Activated T-cell treated with anti-CD3 and anti-CD28 coated beads, Interleukin-2, amount 50 U/mL, for 72 hours (primary cell): ENCODE measurements at places on chromosomes 2 and 18. TPM values are rescaled to one million over a fixed set of nuclear protein-coding genes. Genes with fewer than 3 reads are reported as not detected.

DNA sequence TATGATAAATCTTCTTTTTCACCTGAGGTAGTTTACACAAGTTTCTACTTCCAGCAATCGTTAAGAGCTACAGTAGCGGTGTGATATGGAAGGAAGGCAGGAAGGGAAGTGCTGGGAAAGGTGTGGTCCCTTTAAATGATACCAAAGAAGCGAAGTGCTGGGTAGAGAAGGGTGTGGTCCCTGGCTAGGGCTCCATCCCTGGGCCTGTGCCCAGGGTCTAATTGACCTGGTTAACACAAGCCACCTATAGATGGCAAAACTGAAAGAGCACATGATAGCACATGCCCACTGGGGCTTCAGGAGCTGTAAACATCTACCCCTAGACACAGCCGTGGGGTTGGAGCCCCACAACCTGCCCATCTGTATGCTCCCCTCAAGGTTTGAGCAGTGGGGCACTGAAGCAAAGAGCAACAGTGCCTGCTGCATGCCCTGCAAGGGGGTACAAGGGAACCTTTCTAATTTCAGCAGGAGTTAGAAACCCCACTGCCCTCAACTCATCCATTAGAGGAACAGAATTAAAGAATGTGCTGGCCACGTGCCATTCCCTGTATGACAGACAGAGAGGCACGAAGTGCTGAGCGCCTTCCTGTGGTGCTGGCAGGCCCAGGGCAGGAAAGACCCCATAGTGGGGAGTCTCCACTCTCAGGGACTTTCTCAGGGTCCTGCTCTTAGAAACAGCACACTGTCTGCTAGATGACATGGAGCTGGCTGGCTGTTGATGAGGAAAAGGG is 153.1 kb upstream of the LMAN1 start:
- DNase-seq: no peak

DNA sequence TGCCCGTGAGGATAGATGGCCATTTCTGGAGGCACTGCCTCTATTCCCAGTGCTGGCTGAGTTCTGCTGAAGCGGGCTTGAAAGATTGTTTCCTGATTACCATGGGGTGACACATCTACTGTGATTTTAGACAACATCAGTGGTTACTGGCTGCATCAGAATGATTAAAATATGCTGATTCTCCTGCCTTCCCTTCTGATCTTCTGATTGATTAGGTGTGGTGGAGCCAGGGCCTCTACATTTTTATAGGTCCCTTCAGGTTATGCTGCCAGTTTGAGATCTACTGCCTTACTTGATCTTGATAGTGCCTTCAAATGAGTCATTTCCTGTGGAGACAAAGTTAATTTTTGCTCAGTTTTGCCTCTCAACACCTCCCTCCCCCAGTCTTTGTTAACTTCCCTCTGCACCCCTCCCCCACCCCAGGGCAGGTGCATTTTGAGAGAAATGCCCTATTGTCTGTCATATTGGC is 31.6 kb upstream of the SNORC start:
- DNase-seq: peak; percentile 58

GRCh38 chr2:159860581-159861310 is 62.7 kb upstream of the CD302 start:
- no peak for DNase-seq

Gene LRRTM1
- not detected for total RNA-seq

Gene IL1R1
- total RNA-seq: 14.3 TPM

DNA sequence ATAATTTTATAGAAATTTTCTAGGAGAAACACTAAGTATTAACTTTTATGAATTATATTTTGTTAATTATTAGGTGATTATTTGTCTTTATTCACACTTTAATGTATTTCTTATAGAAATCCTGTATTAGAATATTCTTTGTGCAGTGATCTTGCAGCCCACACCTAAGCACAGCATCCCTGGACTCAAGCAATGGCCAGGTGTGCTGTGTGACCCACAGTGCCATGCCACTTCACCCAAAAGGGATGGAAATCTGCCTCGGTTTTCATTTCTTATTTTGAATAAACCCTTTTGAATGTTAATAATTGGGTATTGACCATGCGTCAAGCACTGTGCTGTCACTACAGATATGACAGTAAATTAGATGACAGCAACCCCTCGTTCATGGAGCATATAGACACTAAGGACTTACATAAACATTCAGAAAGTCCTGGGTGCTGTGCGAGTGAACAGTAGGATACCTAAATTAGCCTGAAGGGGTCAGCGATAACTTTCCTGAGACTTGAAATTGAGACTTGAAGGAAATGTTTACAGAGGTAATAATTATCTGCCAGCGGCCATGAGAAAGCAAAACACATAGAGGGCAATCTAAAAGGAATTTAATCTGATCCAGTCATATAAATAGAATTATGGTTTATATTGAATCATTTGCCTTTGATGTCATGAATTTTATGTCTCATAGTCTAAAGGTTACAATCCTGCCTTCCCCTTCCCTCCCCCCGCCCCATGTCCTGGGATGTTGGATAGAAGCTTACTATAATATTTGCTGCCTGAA is 52.7 kb upstream of the CALCRL start:
- DNase-seq: no peak

DNA sequence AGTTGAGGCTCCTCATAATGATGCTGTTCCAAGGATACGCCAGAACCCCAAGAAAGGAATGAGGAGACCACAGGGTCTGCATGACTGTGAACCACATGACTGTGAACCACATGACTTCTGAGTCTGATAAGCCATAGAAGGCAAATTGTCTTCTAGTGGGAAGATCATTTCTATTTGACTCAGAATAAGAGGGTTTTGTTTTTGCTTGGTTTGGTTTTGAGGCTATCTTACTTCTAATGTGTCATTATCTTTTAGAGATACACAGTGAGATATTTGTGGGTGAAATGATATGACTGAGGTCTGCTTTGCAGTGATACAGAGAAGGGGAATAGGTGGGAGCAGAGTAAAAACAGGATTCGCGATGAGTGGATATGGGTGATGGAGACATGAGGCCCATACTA is 28.9 kb upstream of the BCL2L11 start:
- peak; percentile 60 for DNase-seq

GRCh38 chr2:62826141-62826540 is 120.6 kb downstream of the EHBP1 start:
- DNase-seq: no peak

GRCh38 chr2:215031321-215031720 is 107.1 kb downstream of the ABCA12 start:
- DNase-seq: no peak

- DNase-seq: no peak
Observed at GRCh38 chr2:228869636-228870264, 401.3 kb downstream of the PID1 start.

GRCh38 chr18:56489893-56490292 is 148.5 kb downstream of the TXNL1 start:
- DNase-seq: no peak

DNA sequence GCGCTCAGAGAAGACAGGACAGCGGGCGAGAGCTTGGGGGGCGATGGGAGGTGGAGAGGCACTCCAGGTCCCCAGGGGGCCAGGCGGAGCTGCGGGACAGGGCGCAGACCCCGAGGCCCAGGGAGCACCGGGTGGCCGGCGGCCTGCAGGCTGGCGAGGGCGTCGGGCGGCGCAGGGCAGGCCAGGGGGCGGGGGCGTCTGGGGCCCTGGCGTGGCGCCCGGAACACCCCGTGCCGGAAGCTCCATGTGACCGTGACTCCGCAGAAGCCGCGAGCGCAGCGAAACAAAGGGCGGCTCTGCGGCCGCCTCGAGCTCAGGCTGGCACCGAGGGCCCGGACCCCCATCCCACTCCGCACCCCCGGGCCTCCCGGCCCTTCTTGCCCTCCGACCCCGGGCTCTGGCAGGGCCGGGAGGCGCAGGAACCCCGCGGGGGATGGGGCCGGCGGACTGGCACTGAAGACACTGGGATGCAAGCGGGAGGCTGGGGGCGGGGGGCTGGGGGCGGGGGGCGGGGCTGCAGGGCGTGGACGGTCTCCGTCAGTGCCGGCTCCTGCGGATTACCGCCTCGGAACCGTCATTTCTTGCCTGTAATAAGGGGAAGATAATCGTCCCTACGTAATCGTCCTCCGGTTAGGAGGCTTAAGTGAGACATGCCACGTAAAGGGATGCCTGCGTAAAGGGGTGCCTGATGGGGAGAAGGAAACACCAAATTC is 19.1 kb downstream of the SH2D6 start:
- peak; percentile 87 for DNase-seq

DNA sequence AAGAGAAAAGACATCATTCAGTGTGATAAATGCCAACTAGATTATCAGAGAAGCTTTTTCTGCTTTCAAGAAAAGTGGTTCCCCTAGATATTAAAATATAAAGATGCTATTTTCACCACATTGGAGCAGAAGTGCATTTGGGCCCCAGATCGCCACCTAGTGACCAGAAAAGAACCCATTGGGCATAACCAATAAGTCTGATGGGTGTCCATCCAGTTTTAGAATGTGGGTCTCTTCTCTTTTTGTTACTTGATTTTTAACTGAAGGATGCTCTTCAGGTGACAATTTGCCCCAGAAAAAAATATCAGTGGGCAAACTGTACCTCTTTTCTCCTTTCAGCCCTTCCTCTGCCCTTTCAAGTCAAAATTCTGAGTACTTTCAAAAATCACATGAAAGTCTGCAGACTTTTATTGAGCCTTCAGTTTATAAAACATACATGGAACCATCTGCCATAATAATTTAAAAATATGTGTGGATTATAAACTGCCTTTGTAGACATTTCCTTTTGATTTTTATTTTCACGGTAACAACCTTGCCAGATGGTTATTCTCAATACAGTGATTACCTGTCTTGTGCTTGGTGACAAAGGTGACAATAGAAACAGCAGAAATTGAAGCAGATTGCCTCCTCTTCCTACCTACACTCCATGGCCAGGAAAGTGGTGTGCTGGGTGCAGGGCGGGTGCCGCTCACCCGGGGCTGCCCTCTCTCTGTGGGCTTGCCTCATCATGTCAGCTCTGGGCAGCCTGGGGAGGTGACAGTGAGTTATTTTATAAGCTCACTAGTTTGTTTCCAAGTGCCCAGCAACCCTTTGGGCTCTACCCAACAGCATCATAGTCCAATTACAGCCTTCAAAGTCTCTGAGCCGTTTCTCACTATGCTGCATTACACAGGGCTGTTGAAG is 124.5 kb downstream of the DCDC2C start:
- DNase-seq: peak; percentile 20

DNA sequence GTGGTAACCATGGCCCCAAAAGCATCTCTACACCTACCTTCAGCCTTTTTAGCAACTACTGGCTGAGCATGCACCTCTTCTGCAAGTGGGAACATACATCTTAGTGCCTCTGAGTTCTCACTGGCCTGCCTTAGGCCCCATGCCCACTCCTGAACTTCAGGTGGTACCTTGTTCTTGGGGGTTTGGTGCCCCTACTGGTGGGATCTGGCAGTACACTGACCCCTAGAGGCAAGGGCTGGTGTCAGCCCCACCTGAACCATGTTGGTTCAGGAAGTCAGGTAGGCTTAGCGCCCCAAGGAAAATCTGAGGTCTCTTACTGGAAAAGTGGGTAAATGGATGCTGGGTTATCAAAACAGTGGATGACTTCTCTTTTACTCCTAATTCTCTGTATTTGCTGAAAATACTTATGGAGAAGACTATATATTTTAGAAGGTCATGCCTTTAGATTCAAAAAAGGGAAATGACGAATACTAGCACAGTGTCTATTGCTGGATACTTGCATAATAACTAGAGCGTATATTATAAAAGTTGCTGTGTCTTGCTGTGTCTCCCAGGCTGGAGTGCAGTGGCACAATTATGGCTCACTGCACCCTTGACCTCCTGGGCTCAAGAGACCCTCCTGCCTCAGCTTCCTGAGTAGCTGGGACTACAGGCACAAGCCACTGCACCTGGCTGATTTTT is 84.6 kb downstream of the RAB31 start:
- peak; percentile 52 for DNase-seq

DNA sequence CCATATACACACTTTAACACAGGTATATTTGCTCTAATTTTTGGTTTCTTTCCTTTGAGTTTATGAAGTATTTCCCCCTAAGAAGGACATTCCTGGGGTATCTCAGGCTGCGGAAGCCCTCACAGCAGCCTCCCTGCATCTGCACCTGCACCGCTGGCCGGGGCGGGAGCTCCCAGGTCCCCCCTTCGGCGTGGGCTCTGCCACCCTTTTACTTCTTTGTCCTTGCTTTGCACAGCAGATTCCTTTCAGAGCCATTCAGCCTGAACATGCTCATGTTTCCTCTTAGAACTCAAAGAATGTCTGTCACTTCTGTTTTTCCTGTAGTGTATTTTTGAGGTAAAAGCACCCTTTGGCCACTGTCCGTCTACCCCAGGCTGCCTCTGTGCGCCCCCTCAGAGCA is 146.5 kb downstream of the SNTG2 start:
- DNase-seq: no peak

- DNase-seq: no peak
Observed at GRCh38 chr18:30177056-30177455, 865.5 kb downstream of the DSC3 start.

Gene ABCB11
- not detected for total RNA-seq

DNA sequence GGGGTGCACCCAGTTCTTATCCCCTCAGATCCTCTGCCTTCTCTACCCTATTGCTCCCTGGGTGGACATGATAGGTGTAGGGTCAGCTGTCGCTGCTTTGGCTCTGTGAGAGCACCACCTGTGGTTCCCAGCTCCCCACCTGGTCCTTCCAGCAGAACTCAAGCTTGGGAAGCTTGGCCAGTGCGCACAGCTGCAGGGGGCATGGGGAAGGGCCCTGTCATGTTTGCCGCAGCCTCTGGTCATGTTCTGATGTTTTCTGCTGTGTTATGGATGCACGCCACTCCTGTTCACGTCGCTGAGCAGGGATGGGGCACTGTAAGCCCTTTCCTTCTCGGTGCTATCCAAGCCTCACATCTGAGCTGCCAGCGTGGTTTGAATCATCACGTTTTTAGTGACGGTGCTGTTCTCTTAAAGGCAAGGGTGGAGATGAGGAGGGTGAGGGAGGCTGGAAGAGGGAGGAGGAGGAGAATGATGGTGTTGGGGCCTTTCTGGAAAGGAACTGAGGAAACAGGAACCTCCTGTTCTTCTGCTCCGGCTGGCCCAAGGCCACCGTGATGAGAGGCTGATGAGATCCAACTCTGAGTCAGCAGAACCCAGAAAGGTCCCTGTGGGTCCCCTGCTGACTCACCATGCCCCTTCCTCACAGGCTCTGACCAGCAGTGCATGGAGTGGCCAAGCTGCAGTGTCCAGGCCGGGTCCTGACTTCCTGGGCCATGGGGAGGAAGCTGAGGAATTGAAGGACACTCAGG is 78.0 kb downstream of the LIPG start:
- DNase-seq: no peak

DNA sequence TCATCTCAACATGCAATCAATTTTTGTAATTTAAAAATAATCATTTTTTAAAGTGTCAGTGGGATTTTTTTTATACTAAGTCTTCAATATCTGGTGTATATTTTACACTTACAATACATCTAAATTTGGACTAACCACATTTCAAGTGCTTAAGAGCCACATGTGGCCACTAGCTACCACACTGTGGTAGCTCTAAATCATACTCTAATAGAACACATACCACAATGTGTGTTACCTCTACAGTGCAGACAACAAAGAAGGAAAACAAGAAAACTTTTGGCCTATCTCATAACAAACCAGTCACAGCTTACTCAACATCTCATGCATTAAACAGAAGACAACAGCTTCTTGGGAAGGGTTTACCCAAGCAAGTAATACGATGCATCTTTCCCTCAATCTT is 24.5 kb downstream of the PIAS2 start:
- no peak for DNase-seq
